ENCODE measurements at places on chromosomes 12 and 14.

DNA sequence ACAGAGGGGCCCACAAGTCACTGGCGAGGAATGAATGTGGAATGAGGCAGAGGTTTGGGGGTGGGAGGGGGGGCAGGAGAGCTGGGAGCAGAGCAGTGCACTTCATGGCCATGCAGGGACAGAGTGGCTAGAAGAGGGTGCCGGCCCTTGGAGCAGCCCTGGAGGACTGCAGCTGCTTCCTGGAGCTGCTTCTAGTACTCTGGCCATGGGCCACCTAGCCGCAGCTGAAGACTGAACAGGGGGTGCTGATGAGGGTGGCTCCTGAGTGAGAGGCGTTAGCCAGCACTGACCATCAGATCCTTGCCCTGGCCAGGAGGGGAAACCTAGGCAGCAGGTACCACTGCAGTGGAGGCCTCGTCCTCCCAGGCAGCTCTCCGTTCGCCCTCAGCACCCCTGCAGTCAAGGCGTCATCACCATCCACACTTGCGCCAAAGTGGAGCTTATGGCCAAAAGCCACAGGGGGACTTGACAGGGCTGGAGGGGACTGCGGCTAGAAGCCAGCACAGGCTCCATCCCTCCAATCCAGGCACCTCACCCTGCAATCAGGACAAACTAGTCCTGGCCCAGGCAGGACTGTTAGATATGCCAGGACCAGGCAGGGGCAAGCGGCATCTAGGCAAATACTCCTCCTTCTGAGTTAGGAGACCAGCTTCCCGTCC, 16.4 kb downstream of the OTUB2 start:
- no peak for DNase-seq

DNA sequence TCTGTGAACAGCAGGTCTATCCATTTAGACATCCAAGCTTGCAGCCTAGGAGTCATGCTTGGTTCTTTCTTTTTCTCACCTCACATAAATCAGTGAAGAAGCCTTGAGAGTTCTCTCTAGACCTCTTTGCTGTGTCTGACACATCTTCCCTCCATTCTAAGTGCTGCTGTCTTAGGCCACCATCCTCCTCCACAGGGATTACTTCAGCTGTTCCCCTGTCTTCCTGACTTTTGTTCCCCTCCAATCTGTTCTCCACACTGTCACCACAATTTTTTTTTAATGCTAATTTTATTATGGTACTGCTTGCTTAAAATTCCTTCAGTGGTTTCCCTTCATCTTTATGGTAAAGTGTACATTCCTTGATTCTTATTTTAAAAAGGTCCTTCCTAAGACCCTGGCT, 71.8 kb downstream of the DERA start:
- DNase-seq = no peak

- DNase-seq = no peak
Measured at GRCh38 chr12:19884021-19884492, 444.8 kb downstream of the AEBP2 start.

- DNase-seq = no peak
Measured at GRCh38 chr12:27667540-27667939, 28.7 kb upstream of the REP15 start.

DNA sequence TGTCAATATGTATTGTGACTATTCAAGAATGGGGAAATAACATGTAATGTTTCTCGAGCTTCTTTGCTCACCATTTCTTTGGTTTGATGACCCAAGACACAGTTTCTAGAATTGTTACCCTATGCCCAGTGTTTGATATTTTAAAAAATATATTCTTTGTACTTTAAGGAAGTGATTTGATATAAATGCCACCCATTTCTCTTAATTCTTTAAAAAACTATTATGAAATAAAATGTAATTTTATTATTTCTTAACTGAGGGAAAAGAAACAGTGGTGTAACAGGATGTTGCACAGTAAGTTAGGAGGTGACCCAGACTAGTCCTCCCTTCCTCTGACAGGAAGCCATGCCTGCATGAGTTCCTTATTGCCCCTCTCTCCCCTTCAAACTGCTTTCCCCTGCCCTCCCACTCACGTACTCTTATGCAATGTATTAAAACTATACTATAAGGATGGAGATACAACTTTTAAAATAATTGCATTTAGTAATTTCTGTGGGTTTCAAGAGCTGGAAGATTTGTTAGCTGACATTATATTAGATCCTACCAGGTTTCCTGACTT, 279.4 kb downstream of the TMTC2 start:
- DNase-seq = no peak

GRCh38 chr14:103185051-103186029, 62.1 kb downstream of the TNFAIP2 start:
- peak; percentile 15 for DNase-seq

DNA sequence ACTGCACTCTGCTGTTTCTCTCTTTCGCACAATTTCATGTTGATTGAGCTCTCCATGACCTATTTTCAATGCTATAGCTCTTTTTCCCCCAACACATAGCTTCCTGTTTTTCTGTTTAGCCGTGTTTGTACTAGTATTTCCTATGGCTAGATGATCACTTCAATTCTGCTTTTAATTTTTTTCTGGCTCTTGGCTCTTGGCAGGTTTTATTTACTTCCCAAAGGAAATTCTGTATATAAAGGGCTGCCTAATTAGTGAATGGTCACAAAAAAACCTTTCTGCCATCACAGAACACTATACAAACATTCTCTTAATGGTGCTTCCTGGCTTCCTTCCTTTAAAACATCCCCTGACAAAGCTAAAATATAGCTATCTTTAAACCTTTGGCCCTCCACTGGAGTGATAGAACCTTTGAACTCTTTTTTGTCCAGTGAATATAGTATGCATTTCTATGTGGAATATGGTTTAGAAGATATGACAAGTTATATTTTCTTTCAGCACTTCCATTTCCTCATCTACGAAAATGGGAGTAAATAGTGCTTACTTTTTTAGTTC, 88.2 kb downstream of the RASSF9 start:
- no peak for DNase-seq

DNA sequence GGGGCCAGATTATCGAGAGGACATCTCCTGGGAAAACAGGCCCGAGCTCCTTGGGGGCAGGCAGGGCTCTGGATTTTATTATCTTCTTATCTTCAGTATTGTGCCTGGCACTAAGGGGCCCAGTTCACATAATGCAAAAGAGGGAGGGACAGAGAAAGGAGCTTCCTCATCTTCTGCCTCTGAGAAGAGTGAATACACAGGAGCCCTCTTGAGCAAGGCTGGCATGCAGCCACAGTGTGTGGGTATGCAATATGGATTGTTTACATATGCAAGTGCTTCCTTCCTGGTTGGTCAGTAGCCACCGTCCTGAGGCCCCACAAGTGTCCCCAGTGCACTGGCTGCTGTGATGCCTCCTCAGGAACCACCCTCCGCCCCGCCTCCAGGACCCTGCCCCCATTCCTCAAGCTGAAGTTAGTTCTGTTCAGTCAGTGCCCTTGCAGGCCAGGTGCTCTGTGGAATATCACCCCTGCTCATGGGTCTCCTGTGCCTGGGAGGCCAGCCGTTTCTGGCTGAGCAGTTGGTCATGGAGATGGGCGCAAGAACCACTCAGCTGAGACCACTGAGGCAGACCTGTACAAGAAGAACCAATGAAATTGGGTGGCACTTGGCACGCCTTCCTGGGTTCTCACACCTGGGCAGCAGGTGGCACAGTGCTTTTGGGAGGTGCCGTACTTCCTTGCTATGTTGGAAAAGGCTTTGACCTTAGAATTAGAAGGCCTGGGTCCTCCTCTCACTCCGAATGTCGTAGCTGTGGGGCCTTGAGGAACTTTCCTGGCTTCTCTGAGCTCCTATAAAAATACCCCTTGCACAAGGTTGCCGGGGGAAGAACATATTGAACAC, 35.1 kb upstream of the ACTN1 start:
- DNase-seq = no peak

- DNase-seq = no peak
Measured at GRCh38 chr12:9147461-9147860, 31.7 kb upstream of the A2M start.

DNA sequence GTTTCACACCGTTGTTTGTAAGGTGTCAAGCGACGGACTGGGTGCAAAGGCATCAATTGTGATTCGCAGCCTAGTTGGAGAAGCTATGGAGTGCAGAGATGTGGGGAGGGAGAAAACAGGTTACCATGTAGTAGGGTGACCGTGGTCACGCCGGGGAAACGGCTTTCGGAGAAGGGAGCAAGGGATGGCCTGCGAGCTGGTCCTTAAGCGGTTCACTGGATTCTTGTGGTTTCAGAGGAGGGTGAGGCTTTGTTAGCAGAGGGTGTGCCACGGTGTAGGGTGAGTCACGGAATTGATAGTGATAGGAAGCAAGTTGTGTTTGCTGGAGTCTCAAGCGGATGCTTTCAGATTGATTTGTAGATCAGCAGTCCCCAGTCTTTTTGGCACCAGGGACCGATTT, 2.3 kb downstream of the PIWIL1 start:
- DNase-seq = no peak

DNA sequence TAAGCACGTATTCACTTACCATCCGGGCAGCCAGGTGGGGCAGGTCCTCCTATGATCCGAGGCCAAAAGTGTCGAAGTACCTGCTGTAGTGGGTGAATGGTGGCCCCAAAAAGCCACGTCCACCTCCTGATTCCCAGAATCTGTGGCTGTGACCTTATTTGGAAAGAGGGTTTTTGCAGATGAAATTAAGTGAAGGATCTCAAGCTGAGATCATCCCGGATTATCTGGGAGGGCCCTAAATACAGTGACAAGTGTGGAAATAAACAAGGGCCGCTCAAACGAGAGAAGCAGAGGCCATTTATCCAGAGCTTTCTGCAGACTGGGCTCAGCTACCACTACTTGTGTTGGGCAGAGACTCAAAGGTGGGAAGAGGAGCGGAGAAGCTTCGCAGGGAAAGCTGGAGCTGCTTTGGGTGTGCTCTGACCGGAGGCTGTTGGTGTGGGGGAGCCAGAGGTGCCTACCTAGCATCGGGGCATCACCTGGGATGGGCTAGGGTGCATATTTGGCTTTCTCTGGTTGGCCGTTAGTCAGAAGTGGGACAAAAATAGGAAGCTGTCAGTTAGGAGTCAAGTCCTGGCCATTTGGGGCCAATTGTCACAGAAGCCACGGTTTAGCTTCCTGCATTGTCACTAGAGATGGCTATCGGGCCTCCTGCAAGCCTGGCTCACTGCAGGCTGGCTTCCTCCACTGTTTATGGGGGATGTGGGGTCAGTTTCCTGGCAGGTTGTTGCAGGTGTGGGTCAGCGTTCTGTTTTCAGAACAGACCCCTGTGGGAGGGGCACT, 27.8 kb upstream of the DLK1 start:
- DNase-seq = no peak

- DNase-seq = no peak
Measured at GRCh38 chr14:100825713-100826331, at the start of gene MEG3. Gene MEG3 (plus strand): TSS chr14:100826118.

DNA sequence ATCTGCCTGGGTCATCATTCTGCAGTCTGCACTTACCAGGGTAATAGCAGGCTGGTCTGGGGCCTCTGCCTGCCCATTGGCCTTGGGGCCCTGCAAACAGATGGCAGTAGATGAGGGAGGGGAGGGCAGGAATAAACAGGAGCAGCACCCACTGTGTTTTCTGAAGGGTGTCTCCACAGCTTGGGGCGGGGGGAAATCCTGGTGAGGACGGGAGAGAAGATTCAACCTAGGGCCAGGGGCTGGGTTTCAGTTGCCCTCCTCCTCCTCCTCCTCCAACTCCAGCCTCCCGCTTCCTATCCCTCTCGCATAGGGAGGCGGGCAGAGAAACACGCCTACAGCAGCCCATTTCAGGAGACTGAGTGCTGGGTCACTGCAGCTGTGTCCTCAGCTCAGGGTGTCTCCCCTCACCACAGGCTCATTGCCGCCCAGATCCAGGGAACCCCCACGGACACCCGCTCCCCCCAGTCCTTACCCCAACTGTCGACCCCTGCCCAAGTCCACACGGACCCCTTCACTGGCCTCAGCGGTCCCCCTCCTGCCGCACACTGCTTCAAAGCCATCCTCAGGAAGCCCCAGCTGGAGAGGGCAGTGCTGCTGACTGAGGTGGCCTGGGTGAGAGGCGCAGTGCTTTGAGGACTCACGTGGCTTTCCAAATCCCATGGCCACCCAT, 9.1 kb upstream of the KRT80 start:
- no peak for DNase-seq

- DNase-seq = peak; percentile 79
Measured at GRCh38 chr12:106986625-106987389, at the start of gene MTERF2. Gene MTERF2 (minus strand): TSS chr12:106987146. CDS start chr12:106978714, 8,432 bp downstream.

DNA sequence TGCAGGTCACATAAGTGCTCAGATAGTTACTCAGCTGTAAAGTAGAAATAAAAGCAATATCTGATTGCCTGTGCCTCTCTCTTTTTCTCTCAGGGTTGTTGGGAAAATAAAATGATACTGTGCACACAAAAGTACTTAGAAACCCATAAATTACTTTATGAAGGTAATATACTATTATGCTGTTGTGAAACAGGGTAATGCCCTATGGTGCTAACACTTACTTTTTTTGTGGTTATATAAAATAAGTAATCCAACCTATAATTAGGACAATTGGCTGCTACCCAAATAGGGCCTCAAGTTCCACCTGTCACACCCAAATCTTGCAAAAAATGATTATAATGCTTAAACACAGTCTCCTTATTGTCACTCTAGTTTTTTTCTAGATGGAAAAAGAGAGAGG, 50.6 kb downstream of the DAAM1 start:
- DNase-seq = no peak

DNA sequence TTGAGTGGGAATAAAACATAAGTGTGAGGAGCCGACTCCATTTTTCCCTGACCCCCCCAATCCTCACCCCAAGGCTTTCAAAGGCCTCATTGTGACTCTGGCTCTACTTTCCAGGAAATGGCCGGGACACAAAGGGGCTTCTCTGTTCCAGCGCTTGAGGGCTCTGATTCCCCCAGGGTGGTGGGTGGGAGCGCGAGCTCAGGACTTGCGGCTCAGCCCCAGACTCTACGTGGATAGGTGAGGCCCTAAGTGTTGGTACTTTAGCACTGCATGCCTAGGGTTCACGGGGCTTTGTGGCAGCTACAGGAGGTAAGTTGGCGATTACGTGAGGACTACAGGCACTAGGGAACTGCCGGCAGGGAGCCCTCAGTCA, 553 bp downstream of the CNPY2 start:
- peak; percentile 5 for DNase-seq

- DNase-seq = no peak
Measured at GRCh38 chr14:55111122-55111708, 17.8 kb upstream of the LGALS3 start.

GRCh38 chr14:35281341-35281740, 10.8 kb upstream of the PSMA6 start:
- no peak for DNase-seq

GRCh38 chr14:59217011-59217410, 28.5 kb downstream of the DAAM1 start:
- DNase-seq = no peak

- no peak for DNase-seq
Measured at GRCh38 chr12:93003531-93004239, 74.6 kb upstream of the EEA1 start.

Measured in kidney glomerular epithelial cell (primary cell).